Activated naive CD4-positive, alpha-beta T cell (primary cell): ENCODE measurements at places on chromosomes 1 and 21.
A peak's percentile ranks its signal among the peaks of the same experiment; 100 is the strongest.

DNA sequence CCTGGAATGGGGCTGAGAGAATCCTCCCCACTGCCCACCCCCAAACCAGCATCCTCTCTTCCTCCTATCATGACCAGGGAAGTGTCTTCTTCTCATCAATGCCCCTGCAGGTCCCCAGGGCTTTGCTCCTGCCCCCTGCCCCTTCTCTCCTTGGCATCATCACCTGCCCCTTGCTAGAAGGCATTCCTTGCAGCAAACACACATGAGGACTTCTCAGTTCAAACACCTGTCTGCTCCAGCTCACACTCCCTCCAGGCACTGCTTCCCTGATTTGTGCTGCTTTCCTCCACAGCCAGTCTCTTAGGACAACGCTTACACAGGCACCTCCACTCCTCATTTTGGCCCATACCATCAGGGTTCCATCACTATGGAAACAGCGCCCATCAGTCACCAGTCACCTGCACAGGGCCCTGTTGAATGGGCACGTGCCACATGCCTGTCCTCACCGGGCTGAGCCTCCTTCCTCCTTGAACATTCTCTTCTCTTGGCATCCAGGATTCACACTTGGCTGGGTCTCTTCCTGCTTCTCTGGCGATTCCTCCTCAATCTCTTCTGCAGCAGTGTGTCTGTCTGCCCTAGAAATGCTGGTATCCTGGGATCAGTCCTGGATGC, 81.9 kb upstream of the EDN2 start:
- no peak for DNase-seq

- no peak for DNase-seq
These were observed 230.3 kb upstream of the VAMP3 start for GRCh38 chr1:7540816-7541215.

- DNase-seq = no peak
These were observed 55.5 kb downstream of the HMCN1 start for GRCh38 chr1:185789501-185790193.

GRCh38 chr21:45837936-45838335, 143.6 kb upstream of the COL6A1 start:
- no peak for DNase-seq

- DNase-seq = no peak
These were observed 1.9 kb downstream of the GIPC2 start for GRCh38 chr1:78047631-78048030.

- DNase-seq = no peak
These were observed 13.9 kb upstream of the RERE start for GRCh38 chr1:8831340-8831739.

DNA sequence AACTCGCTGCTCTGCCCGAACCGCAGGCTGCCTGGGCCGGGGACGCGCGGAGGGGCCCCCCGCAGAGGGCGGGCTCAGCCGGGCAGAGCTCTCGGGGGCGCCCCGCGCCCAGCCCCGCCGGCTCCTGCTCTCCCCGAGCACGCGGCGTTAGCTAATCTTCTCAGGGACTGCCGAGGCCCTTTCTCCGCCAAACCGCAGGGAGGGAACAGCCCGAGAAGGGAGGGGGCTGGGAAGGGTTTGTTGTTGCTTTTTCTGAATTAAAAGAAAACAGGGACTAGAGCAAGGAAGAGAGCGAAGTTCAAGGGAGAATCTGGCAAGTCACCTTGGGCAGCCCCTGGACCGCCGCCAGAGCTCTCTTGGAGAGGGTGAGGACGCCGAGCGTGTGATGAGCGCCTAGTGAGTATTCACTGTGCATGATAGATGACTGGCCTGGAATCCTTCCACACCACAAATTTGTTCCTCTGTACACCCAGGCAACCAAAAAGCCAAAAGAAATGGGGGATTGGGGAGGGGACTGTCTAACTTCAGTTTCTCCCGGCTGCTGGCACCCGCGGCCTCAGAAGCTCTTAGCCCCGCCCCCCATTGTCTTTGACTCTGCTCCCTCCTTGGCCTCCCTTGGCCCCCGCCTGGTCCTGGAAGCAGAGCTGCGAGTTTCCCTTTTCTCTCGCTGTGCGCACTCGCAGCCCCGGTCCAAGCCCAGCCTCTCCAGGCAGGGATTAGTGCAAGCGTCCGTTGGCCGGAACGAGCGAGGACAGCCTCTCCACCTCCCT, 19.7 kb upstream of the LMX1A start:
- DNase-seq = no peak

GRCh38 chr1:17642943-17643342, 103.4 kb downstream of the ARHGEF10L start:
- no peak for DNase-seq

DNA sequence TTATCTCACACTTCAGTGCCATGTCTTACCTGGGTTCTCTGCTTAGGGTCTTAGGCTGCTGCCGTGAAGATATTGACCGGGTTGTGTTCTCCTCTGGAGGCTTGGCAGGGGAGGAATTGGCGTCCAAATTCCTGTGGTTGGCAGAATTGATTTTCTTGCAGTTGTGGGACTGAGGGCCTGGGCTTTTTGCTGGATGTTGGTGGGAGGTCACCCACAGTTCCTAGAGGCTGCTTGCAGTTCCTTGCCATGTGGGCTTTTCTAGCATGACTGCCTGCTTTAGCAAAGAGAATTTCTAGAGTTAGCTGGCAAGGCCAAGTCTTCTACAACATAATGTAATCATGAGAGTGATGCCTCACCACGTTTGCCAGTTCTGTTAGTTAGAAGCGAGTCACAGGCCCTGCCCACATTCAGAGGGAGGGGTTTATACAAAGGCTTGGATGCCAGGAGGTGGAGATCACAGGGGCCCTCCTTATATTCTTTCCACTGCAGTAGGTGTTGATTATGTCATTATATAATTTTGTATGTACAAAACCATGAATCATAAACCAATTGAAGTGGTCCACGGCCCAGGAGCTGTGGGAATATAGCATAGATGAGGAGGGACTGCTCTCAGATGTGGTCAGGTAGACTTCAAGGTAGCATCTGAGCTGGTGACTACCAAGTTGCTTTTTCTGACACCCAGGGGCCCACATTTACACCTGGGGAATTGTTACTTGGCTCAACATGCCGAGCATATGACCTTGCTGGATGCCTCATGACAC, 6.6 kb downstream of the UBL4B start:
- no peak for DNase-seq

GRCh38 chr1:30321996-30322858, 401.2 kb downstream of the MATN1 start:
- no peak for DNase-seq

GRCh38 chr1:111895469-111895868, 94.0 kb downstream of the KCND3 start:
- no peak for DNase-seq

- DNase-seq = no peak
These were observed 93.0 kb downstream of the MTR start for GRCh38 chr1:236888126-236888525.

- DNase-seq = no peak
These were observed 3.2 kb upstream of the IBA57 start for GRCh38 chr1:228162286-228163006.

- DNase-seq = no peak
These were observed at the start of gene C1orf116 for GRCh38 chr1:207032528-207033017. Gene C1orf116 (minus strand): TSS chr1:207032756. CDS start chr1:207027598, 5,158 bp downstream.

GRCh38 chr1:31368611-31369107, 4.2 kb downstream of the FABP3 start:
- DNase-seq = no peak

DNA sequence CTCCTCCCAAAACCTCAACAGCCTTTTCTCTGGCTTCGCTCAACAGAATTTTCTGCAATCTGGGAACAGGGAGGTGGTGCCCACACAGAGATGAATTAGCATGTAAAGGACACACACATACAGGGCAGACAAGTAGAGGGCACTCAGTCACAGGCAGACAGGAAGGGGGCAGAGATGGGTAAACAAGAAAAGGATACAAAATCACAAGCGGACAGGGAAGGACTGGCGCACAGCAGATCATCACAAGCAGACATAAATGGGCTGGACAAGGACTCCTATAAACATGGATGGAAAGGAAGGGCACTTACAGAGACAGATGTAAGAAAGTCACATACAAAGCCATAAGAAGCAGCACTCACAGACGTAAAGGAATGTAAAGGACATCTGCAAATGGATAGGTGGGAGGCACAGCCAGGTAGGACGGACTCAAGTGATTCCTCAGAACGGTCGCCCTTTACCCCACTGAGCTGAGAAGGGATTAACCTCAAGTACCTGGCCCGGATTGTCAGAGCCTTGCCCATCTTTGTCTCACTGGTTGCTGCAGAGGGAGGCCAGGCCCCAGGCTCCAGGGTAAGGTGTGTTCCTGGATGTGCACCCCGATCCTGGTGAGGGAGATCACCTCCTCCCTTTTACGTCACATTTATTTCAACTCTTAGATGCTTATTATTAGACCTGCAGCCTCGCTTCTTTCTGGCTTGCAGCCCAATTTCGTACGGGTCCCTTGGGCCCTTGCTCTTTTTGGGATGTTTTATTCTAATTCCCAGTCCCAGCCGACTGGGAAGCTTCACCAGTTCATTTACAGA, 836 bp upstream of the PRCC start:
- DNase-seq = peak; percentile 28

GRCh38 chr1:171494076-171494475, 8.7 kb downstream of the PRRC2C start:
- DNase-seq = no peak

GRCh38 chr1:87956750-87957149, 628.1 kb downstream of the LMO4 start:
- DNase-seq = no peak

- DNase-seq = no peak
These were observed 598.6 kb downstream of the NPHP4 start for GRCh38 chr1:5393603-5394002.

- DNase-seq = no peak
These were observed 177.3 kb downstream of the PGBD5 start for GRCh38 chr1:230248889-230249270.

DNA sequence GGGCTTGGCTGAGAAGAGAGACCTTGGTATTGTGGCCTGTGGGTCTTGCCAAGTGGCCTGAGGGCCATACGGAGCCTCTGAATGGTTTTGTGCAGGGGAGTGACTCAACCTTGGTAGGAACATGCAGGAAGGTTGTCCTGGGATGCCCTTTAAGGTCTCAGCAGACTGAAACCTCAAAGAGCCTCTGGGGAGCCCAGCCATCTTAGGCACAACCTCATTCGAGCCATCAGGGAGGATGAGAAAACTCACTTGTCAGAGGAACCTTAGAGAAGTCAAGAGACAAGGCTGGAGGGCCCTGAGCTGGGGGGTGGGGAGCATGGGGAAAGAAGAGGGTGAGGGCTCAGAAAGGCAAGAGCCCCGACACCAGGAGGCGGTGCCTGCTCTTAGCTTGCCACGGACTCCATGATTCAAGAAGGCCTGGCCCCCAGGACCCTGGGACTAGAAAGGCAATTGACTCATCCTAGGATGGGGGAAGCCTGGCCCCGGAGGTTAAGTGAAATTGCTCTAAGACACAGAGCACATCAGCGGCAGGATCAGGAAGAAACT, 13.0 kb downstream of the IFI6 start:
- DNase-seq = peak; percentile 26

DNA sequence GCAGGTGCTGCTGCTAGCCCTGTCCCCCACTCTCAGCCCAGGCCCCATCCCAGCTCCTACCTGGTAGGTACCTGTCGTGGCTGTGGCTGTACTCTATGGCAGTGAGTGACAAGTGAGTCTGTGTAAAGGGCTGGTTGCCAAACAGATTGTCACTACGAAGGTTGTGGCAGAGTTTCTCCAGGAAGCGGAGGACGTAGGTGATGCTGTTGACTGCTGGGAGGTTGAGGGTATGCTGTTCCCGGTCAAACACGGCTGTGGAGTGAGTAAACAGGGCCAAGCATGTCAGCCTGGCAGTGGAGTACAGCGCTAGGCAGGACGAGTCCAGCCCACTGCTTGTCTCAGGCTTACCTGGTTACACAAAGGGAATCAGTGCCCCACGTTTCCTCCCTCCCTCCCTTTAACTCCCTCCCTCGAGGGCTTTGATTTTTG, 24.8 kb upstream of the SLFNL1 start:
- no peak for DNase-seq

DNA sequence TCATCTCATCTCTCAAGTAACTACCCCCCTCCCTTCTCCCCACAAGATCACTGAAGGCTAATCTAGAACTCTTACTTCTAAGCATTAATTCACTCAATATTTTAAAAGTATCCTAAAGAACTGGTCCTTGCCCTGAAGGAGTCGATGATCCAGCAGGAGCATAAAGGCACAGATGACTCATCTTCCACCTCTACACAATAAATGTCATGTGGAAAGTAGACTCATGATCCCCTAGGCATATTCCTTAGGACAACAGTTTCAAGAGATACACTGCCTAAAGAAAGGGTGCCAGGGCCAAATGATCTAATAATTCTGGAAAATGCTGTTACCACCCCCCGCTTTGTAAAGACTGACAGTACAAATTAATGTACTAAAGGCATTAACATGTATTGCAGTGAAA, 85.8 kb upstream of the DIRAS3 start:
- DNase-seq = no peak

GRCh38 chr1:212162635-212163034, 122.6 kb upstream of the PPP2R5A start:
- no peak for DNase-seq

DNA sequence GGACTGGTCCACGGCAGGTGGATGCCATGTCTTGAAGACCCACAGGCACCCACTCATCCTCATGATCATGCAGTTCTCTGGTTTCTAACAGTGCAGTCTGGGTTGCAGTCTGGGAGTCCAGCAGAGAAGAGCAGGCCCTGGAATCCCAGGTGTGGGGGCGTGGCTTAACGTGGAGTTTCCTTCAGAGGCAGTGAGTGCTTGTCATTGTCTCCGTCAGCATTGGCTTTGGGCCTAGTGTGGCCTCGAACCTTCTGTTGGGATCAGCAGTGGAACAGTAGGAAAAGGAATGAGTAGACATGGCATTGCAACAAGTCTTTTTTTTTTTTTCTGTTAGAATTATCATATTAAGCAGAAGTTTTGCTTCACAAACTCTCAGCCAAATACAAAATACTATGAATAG, 12.8 kb downstream of the LGALS8 start:
- DNase-seq = no peak

- no peak for DNase-seq
These were observed 344.3 kb downstream of the DUSP10 start for GRCh38 chr1:221397606-221398005.

GRCh38 chr1:78843111-78843510, 163.4 kb downstream of the ADGRL4 start:
- no peak for DNase-seq

DNA sequence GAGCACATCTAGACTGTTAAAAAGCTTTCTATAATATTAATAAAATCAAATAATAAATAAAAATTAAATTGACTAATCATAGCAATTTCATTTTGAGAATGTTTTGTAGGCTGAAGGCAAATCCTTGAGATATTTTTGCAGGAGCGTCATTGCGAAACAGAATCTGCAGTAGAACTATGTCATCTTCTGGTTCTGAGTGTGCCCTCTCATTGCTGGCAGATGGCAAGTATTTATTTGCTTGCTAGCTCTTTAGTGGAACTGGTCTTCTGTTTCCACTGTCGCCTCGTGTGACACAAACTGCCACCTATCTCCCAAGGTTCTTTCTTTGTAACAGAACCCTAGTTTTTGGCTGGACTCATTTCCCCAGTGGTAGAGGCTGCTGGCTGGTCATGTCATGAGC, 19.0 kb upstream of the IRF2BP2 start:
- no peak for DNase-seq

- no peak for DNase-seq
These were observed 172.4 kb downstream of the NEGR1 start for GRCh38 chr1:72109916-72110315.

- DNase-seq = no peak
These were observed 1.7 kb downstream of the MARCKSL1 start for GRCh38 chr1:32334274-32334861.
